ENCODE measurements at places on chromosomes 12 and 14. TPM values are rescaled to one million over a fixed set of nuclear protein-coding genes. Genes with fewer than 3 reads are reported as not detected.

The CLEC4E gene
- total RNA-seq = 0.12 TPM

The PIK3C2G gene
- 12.6 TPM for total RNA-seq

The NEK9 gene
- 16.7 TPM for total RNA-seq

The DIO3 gene
- 4.0 TPM for total RNA-seq

The RNASE3 gene
- total RNA-seq = not detected

The ERBB3 gene
- 93.7 TPM for total RNA-seq

The RD3L gene
- not detected for total RNA-seq

The FLVCR2 gene
- total RNA-seq = 7.6 TPM

The CDC42BPB gene
- total RNA-seq = 75.7 TPM

The SMCO3 gene
- 0.50 TPM for total RNA-seq

The PKP2 gene
- total RNA-seq = 8.5 TPM

The KLRC1 gene
- total RNA-seq = 4.8 TPM

- H3K4me1 ChIP-seq = peaks cover 39% of the 10 kb centered on the region
- H3K4me3 ChIP-seq = no peak overlapping the region
- DNase-seq = no peak
- no peaks in the 10 kb centered on the region for H3K27me3 ChIP-seq
These were observed 81.7 kb downstream of the TNFAIP2 start for GRCh38 chr14:103204852-103205540.

DNA sequence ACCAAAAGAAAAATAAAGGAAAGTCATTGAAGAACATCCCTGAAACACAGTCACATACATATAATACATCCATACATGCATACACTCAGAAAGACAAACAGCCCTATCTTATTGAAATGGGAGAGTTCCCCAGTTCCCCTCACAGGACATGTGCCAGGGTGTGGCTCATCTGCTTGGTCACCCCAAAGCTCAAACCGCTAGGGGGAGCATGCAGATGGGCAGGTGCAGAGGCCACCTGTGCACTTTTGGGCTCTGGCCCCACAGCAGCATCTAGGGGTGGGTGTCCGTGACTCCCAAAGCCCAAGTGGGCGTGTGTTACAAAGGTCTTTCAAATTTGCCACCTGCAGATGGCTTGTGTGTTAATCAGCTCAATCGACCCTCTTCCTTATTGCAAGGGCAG is 75.2 kb downstream of the CMAS start:
- no peak overlapping the region for H3K27ac ChIP-seq
- H3K27me3 ChIP-seq = no peaks in the 10 kb centered on the region
- H3K4me1 ChIP-seq = no peaks in the 10 kb centered on the region
- no peak for DNase-seq

GRCh38 chr14:60090864-60091519 is 731 bp upstream of the PCNX4 start:
- H3K36me3 ChIP-seq = no peaks in the 10 kb centered on the region
- peak overlapping the region; percentile 92 for H3K4me3 ChIP-seq
- H3K27ac ChIP-seq = peak overlapping the region; percentile 98
- H3K27me3 ChIP-seq = no peaks in the 10 kb centered on the region
- peak; percentile 5 for DNase-seq

- H3K36me3 ChIP-seq = no peaks in the 10 kb centered on the region
- DNase-seq = no peak
- peaks cover 15% of the 10 kb centered on the region for H3K4me1 ChIP-seq
- no peak overlapping the region for H3K4me3 ChIP-seq
These were observed 18.5 kb downstream of the PPP2R5E start for GRCh38 chr14:63524537-63525155.

GRCh38 chr12:92505254-92506231 is 197.2 kb upstream of the PLEKHG7 start:
- H3K4me3 ChIP-seq = peak overlapping the region; percentile 26
- DNase-seq = peak; percentile 3
- H3K27me3 ChIP-seq = no peaks in the 10 kb centered on the region
- peaks cover 49% of the 10 kb centered on the region for H3K4me1 ChIP-seq
- H3K27ac ChIP-seq = peak overlapping the region; percentile 84

- peaks cover 38% of the 10 kb centered on the region for H3K4me1 ChIP-seq
- no peak overlapping the region for H3K27ac ChIP-seq
- no peak overlapping the region for H3K4me3 ChIP-seq
- peaks cover 52% of the 10 kb centered on the region for H3K27me3 ChIP-seq
- no peaks in the 10 kb centered on the region for H3K36me3 ChIP-seq
These were observed 16.0 kb downstream of the NKX2-1 start for GRCh38 chr14:36503771-36504741.

GRCh38 chr14:89933002-89933401 is 21.5 kb downstream of the EFCAB11 start:
- H3K27me3 ChIP-seq = no peaks in the 10 kb centered on the region
- no peak overlapping the region for H3K27ac ChIP-seq
- no peak overlapping the region for H3K4me3 ChIP-seq
- no peaks in the 10 kb centered on the region for H3K4me1 ChIP-seq
- H3K36me3 ChIP-seq = peaks cover 25% of the 10 kb centered on the region

DNA sequence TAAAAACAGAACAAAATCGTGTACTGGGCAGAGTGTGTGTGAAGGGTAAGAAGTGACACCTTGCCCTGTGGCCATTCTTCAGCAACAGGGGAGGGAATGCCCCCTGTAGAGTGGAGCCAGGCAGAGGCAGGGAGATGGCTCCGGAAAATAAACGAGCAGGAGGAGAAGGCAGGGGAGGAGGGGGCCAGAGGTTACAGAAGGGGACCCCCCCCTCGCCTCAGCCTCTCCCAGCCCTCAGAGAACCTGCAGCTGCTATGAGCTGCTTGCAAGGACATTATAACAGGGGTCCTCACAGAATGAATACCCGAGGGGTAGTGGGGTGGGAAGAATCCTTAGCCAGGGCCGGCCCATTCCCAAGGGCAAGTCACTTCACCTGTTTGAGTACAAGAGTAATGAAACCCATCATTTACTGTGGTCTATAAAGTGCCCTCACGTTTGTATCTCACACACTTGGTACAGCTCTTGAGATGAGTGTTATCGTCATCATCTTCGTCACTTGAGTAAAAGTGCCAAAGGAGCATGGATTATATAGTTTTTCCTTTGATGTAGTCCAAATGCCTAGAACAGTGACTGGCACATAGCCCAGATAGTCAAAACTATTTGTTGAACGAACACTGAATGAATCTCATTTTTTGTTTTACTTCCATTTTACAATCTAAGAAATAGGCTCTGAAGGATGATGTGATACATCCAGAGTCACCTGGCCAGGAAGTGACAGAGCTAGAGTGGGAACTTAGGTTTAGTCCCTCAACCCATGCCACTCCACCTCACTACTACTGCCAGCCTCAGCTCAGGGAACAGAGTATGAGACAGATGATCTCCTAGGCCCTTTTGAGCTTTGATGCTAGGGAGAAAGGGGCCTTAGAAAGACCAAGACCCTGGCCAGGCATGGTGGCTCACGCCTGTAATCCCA is 14.5 kb downstream of the SCNN1A start:
- H3K27me3 ChIP-seq = no peaks in the 10 kb centered on the region
- peak overlapping the region; percentile 60 for H3K27ac ChIP-seq
- no peak overlapping the region for H3K4me3 ChIP-seq

DNA sequence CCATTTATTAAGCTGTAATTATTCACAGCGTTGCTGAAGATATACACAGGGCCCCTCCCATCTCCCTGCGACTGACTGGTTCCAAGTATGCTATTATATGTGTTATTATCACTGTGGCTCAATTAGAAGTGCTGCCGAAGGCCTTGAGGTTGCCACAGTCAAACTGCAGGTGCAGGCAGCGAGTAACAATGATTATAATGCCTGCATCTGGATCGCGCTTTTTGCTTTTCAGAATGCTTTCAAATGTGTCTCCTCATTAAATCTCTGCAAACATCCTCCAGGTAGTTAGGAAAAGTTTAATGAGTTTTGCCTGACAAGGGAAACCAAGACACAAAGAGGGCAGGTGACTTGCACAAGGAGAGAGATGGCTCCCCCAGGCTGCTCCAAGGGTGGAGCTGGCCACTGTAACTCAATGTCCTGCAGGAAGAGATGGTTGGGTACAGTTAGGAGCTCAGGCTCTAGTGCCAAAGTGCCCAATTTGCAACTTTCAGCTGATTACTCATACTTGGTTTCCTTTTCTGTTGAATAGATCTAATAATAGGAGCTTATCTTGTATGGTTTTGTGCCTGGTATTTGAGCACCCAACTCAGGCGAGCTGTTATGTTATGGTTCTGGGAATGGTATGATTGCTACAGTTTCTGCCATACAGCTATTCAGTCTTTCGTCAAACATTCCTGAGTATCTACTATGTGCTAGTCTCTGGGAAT is 1.7 kb upstream of the SYNE3 start:
- H3K4me1 ChIP-seq = peaks cover 54% of the 10 kb centered on the region
- H3K4me3 ChIP-seq = no peak overlapping the region
- no peaks in the 10 kb centered on the region for H3K36me3 ChIP-seq
- H3K27me3 ChIP-seq = no peaks in the 10 kb centered on the region
- peak overlapping the region; percentile 55 for H3K27ac ChIP-seq
- DNase-seq = no peak

GRCh38 chr12:120855823-120856588 is 48.2 kb downstream of the SPPL3 start:
- H3K27ac ChIP-seq = no peak overlapping the region
- H3K4me1 ChIP-seq = peaks cover 60% of the 10 kb centered on the region
- DNase-seq = no peak

- H3K4me3 ChIP-seq = no peak overlapping the region
- no peak for DNase-seq
- H3K36me3 ChIP-seq = no peaks in the 10 kb centered on the region
These were observed 63.1 kb upstream of the STK38L start for GRCh38 chr12:27180906-27181505.

DNA sequence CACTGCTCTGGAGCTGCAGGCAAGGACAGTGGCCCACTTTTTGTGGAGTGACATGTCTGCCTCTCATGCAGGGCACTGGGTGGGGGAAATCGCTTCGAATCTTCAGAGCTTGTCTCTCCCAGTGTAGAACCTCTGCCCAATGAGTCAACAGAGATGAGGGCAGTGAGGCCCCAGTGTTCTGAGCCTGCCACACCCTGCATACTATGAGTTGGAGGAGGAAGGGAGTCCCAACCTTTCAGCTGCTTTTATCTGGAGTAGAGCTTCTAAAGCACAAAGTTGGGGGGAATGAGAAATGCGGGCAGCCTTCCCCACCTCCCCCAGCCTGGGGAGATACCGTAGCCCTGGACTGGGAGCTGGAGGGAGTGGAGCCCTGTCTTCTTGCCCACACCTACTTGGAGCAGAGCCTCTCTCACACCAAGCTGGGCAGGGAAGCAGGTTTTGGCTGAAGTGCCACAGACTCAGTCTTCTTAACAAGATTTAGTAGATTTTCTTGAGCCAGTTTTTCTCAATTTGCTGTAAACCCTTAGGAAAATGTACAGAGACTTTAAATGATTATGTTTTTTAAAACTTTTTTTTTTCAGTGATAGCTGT is 159.1 kb downstream of the ADGRD1 start:
- no peak overlapping the region for H3K4me3 ChIP-seq
- no peaks in the 10 kb centered on the region for H3K4me1 ChIP-seq
- no peaks in the 10 kb centered on the region for H3K36me3 ChIP-seq
- H3K27ac ChIP-seq = peak overlapping the region; percentile 42
- H3K27me3 ChIP-seq = peaks cover 12% of the 10 kb centered on the region
- DNase-seq = no peak

DNA sequence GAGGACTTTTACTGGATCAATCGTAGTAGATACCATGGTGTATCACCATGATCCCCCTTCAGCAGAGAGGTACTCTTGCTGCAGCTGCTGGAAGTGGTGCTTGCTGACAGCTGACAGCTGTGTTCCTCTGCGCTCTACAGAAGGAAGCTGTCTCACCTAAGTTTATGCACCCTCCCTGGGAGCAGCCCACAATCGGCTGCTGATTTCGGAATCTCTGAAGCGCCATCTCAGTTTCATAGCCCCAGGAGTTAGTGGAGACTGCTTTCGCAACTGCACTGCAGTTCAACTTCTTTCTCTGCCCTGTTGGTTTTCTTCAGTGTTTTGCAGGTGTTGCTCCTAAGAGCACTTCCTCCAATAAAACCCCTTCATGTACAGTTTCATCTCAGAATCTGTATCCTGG is 237.9 kb downstream of the PAWR start:
- H3K36me3 ChIP-seq = no peaks in the 10 kb centered on the region
- peaks cover 20% of the 10 kb centered on the region for H3K4me1 ChIP-seq
- DNase-seq = no peak
- no peaks in the 10 kb centered on the region for H3K27me3 ChIP-seq
- H3K27ac ChIP-seq = peak overlapping the region; percentile 30

DNA sequence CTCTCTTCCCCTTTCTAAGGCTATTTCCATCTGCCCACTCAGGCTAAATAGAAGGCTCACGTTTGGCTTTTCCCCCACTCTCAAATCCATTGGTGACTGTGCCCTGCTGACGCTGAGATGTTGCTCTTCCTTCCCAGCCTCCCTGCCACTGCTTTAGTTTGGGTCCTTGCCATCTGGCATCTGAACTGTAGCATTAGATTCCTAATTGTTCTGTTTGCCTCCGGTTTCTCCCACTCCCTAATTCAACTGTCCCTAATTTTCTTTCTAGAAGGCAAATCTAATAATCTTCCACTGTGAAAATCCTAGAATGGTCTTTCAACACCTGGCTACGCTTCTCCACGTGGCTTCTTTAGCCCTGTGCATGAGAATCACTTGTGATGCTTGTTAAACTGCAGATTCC is 37.6 kb upstream of the SMOC1 start:
- no peaks in the 10 kb centered on the region for H3K27me3 ChIP-seq
- no peaks in the 10 kb centered on the region for H3K36me3 ChIP-seq

DNA sequence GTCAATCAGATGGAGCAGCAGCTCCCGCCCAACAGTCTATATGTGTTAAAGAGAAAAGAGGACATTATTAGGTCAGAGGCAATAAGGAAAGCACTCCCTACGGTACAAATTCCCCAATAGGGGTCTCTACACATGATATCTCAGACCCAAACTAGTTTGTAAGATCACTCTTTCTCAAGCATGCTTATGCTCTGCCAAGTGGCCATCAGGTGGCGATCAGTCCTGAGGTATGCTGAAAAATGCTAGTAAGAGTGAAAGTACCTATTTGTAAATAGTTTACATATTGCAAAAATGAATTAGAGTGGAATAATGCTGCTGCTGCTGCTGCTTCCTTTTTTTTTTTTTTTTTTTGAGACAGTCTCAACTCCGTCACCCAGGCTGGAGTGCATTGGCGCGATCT is 61.0 kb downstream of the CPM start:
- no peak overlapping the region for H3K27ac ChIP-seq
- H3K4me1 ChIP-seq = peaks cover 3% of the 10 kb centered on the region
- H3K4me3 ChIP-seq = no peak overlapping the region
- DNase-seq = no peak
- H3K36me3 ChIP-seq = peaks cover 24% of the 10 kb centered on the region
- no peaks in the 10 kb centered on the region for H3K27me3 ChIP-seq

GRCh38 chr12:94545935-94546771 is 86.5 kb upstream of the CEP83 start:
- no peaks in the 10 kb centered on the region for H3K36me3 ChIP-seq
- H3K27ac ChIP-seq = no peak overlapping the region
- H3K4me3 ChIP-seq = no peak overlapping the region
- H3K4me1 ChIP-seq = no peaks in the 10 kb centered on the region

GRCh38 chr14:52131640-52132320 is 62.9 kb upstream of the NID2 start:
- no peak overlapping the region for H3K4me3 ChIP-seq
- H3K27ac ChIP-seq = no peak overlapping the region
- no peaks in the 10 kb centered on the region for H3K4me1 ChIP-seq
- no peak for DNase-seq

- H3K36me3 ChIP-seq = no peaks in the 10 kb centered on the region
- H3K4me3 ChIP-seq = no peak overlapping the region
- no peak for DNase-seq
- H3K4me1 ChIP-seq = peaks cover 11% of the 10 kb centered on the region
- H3K27ac ChIP-seq = no peak overlapping the region
These were observed 83.2 kb downstream of the MYRFL start for GRCh38 chr12:69908203-69908602.
